NCI-H82 (cell line): ENCODE measurements at places on chromosomes 11 and 22.
A peak's percentile ranks its signal among the peaks of the same experiment; 100 is the strongest.

GRCh38 chr11:9169595-9170295, 78.3 kb upstream of the SCUBE2 start:
- DNase-seq = no peak

- no peak for DNase-seq
Observed at GRCh38 chr11:65854161-65854592, 3.8 kb downstream of the CFL1 start.

- no peak for DNase-seq
Observed at GRCh38 chr22:41248758-41249157, 8.0 kb upstream of the CHADL start.

GRCh38 chr11:34748036-34748435, 127.1 kb downstream of the EHF start:
- DNase-seq = no peak

DNA sequence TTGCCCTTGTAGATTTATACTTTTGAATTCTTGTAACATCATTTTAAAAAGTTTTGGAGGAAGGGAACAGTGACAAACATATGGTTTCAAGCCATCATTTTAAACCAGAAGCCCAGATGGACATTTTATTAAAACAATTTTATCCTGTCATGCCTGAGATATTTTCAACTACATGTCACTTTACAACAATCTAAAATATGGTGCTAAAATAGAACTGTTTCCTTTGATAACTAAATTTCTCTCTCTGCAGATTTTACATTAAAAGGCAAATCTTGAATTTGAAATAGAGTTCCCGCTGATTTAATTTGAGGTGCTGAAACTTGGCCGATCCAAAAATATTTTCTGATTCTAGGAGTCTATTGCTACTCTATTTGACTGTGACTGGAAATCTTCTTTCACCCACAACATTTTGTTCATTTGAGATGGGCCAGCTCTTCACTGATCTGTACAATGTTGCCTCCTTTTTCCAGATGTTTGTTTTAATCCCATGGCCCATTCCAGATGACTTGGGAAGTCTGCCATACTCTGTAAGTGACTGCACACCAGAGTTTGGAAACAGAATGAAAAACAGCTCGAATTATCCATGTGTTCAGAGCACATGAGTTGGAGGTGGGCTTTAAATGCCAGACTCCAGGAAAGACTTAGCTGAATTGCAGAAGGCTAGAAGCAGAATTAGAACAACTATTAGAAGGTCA, 402.5 kb downstream of the TMEM135 start:
- DNase-seq = no peak

DNA sequence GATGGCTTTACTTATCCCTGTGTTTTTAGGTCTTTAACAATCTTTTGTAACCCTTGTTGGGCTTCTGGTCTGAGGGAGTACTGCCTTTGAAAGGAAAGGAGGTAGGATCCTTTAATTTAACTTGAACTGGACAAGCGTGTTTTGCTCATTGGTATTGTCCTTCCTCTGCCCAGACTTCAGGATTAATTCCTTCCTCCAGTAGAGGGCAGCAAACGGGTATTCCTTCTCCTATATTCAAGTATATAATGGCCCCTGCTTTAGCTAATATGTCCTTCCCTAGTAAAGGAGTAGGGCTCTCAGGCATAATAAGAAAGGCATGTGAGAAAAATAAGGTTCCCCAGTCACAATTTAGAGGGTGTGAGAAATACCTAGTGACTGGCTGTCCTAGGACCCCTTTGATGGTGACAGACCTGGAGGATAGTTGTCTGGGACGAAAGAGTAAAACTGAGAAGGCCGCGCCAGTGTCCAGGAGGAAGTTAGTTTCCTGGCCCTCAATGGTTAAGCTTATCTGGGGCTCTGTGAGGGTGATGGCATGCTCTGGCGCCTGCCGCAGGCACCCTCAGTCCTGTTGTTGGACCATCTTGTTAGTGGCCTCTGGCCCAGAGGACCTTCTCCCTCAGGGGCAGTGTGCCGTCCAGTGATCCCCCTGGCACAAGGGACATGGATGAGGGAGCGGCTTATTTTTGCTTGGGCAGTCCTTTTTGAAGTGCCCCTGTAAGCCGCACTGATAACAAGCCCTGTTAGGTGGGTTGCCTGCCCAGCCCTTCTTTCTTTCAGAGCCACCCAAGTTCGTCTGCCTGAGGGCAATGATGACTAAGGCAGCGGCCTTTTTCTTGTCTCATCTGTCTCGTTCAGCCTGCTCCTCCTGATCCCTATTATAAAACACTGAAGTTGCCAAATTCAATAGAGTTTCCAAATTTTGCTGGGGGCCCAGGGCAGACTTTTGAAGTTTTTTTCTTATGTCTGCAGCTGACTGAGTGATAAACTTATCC, 51.8 kb downstream of the C11orf71 start:
- DNase-seq = peak; percentile 72

GRCh38 chr22:22042009-22042408, 59.4 kb upstream of the TOP3B start:
- no peak for DNase-seq

- DNase-seq = peak; percentile 26
Observed at GRCh38 chr22:41915035-41915785, at the start of gene SHISA8. Gene SHISA8 (minus strand): TSS chr22:41915074. CDS start chr22:41914667, 407 bp downstream.

DNA sequence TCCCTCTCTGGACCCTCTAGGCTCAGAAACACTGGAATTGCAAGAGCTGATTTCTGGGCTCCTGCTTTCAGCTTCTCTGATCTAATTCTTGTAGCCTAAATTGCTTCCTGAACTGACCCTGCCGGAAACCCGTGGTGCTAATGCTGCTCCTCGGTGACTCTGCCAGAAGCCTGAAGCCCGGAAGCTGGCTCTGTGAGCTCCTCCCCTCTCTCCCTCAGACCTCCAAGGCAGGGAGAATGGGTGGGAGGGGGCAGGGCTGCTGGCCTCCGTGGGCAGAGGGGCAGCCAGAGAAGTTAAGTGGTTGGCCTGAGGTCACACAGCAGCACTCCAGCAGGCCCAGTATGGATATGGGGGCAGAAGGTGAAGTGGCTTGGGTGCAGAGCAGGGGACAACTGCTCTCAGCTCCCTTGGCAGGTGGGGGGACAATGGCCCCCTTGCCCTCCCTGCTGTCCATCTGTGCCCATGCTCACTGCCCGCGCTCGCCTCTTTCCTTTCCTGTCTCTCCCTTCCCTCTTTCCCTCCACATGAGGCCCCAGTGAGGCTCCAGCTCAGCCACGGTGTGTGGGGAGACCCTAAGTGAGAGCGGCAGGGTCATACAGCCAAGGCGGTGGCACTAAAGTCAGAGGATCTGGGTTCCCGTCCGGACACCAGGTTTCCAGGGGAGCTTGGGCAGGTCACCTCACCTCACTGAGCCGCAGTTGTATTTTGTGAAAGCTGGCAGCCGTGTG, 16.2 kb downstream of the CAPN5 start:
- DNase-seq = no peak

- no peak for DNase-seq
Observed at GRCh38 chr22:45846952-45847351, 130.0 kb downstream of the WNT7B start.

DNA sequence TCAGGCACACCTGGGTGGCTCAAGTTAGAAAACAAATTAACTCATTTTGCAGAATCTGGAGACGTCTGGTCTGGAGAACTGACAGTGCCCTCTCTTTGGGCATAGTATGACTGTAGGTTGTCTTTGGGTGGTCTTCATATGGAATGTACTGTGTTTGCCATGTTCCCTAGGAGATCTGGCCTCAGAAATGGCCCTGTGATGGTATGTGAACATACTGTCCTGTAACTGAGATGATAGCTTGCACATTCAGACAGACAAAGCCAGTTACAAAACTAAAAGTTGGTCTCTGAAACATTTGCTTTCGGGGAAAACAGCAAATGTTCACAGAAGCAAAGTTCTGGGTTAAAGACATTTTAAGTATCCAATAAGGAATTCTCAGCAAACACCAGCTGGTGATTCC, 29.7 kb downstream of the CD44 start:
- DNase-seq = no peak

DNA sequence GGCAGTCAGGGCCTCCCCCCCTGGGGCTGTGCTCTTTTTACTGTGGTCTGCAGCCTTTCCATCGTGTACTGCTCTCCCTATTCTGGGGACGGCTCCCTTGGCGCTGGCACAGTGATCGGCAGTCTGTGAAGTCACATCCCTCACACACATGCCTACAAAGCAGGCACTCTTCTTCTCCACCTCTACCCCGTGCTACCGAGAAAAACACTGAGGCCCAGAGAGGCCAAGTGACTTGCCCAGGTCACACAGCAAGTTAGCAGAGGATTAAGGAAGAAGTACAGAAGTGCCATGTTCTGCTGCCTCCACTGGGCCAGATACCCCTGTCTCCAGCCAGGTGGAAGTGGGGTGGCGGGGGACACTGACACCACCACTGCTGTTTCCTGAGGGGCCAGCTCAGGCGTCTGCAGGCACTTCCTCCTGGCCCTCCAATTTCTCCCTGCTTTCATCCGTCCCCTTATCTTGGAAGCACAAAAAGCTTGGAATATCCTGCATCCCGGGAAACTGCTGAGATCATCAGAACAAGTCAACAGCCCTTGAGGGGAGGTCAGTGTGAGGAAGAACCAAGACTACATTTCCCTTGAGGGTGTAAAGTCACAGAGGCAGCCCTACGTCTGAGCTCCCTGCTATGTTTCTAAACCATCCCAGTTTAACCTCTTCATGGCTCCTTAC, 30.2 kb upstream of the KLHL35 start:
- DNase-seq = no peak

- no peak for DNase-seq
Observed at GRCh38 chr11:10236840-10237239, 57.2 kb downstream of the SBF2 start.

DNA sequence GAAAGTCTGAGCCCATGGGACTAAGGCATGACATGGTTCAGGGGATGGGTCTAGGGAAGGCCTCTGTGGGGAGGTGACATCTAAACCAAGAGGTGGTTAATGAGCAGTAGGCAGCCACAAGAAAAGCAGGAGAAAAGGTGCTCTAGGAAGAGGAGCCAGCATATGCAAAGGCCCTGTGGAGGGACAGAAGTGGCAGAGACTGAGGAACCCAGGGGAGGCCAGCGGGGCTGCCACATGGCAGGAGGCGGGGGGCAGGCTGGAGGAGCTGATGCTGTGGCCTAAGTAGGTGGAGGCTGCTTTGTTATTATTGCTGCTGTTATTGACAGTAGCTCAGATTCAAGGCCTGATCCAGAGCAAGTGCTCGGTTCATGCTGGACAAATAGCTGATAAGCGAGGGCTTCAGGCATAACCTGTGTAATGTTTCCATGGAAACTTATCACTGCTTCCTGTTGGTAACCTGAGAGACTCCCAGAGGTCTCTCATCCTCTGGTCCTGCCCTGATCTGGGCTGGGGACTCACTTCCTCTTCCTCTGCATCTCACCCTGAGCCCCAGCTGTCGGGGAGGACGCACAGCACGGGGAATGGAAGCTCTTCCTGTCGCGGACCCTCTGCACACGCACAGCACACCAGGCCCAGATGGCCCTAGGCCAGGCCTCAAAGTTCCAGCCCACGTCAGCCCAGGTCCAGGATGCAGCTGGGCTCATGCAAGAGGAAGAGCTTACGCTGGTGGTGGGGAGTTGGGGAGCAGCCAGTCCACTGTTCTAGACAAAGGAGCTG, 75.2 kb upstream of the TP53I11 start:
- DNase-seq = peak; percentile 37

GRCh38 chr11:460331-461199, 10.5 kb downstream of the PTDSS2 start:
- DNase-seq = no peak

DNA sequence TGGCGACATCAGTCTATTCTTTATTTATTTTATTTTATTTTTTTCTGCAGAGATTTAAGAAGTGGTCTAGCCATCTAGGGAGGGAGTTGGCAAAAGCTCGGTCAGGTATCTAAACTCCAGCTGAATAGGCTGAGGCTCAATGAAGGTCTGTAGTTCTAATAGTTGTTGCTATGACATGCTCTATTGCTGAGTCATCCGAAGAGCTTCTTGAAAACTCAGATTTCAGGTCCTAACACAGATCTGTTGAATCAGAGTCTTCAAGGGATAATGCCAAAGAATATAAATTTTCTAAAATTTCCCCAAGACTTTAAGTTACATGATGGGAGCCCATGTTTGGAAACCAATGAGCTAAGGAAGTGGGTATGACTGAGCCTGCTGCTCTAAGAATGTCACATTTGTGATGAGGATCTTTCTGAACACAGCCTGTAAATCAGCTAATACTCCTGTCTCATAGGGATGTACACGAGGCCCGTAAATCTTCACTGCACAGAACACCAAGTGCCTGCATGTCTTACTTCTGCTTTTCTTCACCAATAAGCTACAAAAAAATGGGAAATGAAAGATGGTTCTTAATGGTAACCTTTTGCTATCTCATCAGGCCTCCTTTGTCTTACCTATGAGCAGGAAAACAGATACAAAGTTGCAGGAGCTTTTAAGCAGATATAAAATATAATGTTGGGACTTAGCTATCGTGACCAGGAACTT, 901.4 kb upstream of the API5 start:
- DNase-seq = no peak

DNA sequence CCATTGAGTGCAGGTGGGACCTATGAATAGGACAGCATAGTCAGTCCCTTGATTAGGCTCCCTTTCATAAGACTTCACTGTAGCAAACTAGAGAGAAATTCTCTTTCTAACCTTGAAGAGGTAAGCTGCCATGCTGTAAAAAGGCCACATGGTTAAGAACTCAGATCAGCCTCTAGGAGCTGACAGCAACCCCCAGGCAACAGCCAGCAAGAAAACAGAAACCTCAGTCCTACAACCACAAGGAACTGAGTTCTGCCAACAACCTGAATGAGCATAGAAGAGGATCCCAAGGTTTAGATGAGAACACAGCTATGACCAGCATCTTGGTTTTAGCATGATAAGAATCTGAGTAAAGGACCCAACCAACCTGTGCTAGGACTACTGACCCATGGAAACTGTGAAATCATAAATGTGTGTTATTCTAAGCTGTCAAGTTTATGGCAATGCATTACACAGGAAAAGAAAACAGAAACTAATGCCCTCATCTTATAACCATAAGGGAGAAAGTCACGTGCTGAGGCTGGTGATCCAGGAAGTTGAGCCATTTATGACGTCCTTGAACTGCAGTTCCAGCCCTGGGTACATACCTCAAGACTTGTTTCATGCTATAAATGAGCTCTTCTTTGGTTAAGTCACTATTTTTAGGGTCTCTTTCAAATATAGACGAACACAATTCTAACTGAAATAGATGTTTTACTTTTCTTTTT, 43.3 kb downstream of the RAB38 start:
- DNase-seq = no peak

DNA sequence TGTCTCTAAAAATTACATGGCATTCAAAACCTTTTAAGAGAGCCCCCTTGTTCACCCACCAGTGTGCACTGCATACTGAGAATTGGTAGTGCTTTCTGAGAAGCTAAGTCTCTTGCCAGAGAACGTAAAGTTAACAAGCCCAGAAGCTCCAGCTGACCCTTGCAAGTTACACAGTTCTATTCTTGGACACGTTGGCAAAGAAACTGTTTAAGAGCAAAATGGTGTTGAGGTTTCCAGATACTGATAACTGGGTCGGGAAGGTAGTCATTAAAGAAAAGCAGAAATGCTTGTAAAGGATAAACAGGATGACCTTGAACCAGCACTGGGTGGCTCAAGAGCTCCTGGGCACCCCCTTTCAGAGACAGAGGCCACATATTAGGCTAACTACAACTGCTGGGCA, 284.8 kb downstream of the CADM1 start:
- DNase-seq = no peak
